RPMI7951 (cell line): ENCODE measurements at places on chromosomes 4 and X.
A peak's percentile ranks its signal among the peaks of the same experiment; 100 is the strongest.

DNA sequence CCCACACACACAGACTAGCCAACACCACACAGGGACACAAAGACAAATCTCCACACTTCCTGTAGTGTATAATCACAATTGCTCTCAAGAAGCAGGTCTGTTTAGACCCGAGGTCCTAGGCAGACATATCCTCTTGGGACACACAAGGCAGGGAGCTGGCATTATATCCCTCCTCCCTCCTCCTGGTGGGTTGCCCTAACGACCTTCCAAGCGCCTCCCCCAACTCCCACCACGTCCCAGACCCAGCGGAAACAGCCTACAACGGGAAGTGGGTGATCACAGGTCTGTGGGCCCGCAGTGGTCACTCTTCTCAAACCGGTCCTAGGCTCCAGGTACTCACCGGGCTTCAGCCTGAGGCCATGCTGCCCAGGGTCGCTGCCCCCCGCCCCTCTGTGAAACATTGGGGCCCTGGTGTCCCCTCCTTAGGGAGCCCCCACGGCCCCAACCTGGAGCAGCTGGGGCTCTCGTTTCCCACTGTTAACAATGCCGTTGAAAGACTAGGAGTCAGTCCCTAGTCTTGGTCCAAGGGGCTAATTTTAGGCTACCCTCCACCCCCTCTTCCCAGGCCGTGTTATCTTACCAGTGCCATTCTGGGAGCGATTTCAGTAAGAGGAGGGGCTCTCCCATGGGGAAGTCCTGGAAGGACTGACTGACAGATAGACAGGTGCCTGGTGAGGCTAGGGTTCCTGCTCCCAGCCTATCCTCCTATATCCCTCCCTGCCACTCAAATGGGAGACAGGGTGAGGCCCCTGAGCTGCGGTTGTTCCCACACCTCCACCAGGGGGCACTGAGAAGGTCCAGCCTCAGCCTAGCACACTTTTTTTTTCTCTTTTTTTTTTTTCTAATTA lies at the start of gene ASB12:
Gene ASB12 (minus strand): TSS at position 485 of the 848 bp plus-strand sequence. CDS start 4,957 bp downstream, outside the sequence.
- DNase-seq, result no peak

DNA sequence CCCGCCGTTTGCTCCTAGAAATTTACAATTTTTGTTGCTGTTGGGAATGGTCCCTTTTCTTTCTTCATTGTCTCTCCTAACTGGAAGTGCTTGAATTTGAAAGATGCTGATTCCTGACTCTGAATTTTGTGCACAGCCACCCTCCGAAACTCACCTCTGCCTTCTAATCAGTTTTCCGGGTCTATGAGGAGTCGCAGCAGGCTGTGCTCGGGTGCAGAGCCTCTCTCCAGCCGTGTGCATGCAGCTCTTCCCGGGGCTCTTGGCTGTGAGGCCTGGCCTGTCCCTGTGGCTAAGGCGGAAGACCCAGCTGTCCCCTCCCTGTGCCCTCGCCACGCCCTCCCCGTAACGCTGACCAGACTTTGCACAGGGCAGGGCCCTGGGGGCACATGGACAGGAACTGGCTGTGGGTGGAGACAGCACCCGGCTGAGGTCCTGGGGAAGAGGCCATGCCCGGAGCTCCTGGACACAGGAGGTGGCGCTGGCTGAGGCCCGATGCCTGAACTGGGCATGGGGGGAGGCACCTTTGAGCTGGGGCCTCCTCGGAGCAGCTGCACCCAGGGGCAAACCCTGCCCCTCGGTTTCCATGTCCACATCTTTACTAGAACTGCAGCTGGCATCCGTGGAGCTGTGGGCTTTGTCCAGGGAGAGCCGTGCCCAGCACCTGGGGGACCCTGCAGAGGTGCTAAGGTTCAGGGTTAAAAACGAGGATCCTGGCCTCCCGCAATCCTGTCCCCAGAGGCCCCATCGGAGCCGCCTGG lies 32.6 kb upstream of the SPON2 start:
- DNase-seq, result peak; percentile 67

DNA sequence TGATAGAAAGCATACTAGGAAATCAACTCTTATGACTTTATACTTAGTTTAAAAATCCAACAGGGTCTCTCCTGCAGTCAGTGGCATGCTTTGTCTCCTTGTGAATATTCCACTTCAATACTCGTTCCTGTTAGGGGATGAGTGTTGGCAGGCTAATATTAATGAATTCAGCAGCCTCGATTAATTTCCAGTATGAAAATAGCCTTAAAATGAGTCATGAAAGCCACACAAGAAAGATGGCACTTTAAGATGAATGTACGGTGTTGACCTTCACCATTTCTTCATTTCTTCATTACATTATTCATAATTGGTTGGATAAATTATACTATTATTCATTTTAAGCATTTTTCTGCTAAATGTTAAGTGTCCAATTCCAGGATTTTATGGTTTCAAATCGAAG lies 29.2 kb downstream of the GABRB1 start:
- no peak for DNase-seq

DNA sequence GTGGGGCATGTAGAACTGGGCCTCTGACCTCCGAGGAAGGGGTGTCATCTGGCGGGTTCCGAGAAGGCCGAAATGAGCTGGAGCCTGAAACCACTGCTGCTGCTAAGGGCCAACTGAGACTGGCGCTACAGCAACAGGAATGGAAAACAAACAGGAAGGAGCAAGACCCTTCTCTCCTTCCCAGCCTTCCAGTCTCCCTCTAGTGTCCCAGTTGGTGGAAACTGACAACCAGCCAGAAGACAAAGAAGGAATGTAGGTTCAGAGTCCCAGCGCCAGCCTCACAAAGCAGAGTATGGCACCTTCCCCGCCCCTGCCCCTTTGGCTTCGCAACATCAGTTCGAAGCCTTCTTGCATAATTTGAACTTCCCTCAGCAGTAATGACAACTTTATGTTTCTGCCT lies 24.4 kb upstream of the PDZD4 start:
- no peak for DNase-seq

DNA sequence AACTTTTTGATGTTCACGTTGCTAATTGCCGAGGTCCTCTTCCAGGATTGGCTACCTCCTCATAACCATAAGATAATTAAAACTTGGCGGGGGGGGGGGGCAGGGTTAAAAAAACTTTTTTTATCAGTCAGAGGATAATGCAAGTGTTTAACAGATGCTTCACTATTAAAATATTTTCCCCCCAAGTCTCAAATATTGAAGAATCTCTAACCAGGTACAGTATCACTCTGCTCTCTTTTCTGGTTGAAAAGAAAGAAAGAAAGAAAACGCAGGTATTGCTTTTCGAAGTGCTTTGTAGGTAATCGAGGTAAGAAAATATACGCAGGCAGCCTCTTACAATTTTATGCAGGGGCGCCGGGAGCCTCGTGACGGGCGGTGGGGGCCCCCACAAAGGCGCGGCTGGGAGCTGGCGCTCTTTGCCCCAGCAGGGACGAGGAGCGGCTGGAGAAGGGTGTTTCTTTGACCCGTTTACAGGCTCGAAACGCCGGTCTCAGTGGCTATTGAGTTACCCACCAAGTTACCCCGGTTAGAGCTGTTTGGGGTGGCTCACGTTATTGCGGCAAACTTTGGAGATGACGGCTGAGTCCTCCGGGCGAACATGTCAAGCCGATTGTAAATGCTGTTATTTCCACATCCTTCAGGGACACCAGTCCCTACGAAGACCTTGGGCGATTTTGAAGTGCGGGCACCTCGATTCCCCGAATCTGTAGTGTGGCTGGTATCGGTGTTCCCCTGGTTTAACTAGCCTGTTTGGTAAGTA lies 477 bp upstream of the HAND2 start:
- no peak for DNase-seq

GRCh38 chr4:54509057-54509456 lies 148.7 kb upstream of the KIT start:
- DNase-seq, result no peak

GRCh38 chr4:163003979-163004378 lies 162.7 kb downstream of the NAF1 start:
- DNase-seq, result no peak

- no peak for DNase-seq
These were observed 250.9 kb downstream of the TENM3 start for GRCh38 chr4:182494103-182494502.

- no peak for DNase-seq
These were observed 160.8 kb downstream of the NAA11 start for GRCh38 chr4:79164907-79165610.

DNA sequence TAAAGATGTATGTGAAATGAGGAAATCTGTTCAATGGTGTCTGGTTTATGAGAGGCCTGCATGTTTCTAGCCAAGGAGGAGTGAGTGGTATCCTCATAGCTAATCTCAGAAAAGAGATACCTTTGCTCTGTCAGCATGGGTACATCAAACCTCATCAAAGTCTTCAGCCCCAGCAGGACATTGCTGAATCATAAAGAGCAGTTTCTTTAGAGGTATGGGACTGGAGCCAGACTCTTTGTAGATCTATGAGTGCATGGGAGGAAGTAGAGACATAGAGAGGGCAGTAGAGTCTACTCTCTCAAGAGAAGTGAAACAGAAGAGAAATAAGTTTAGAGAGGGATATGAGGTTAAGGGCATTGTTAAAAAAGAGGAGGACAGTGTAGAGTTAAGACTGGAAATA lies 1950.9 kb downstream of the ARAP2 start:
- peak; percentile 4 for DNase-seq

GRCh38 chr4:80103629-80104028 lies 30.6 kb upstream of the ANTXR2 start:
- DNase-seq, result no peak

- DNase-seq, result no peak
These were observed 66.5 kb downstream of the CHIC2 start for GRCh38 chr4:53997898-53998297.

DNA sequence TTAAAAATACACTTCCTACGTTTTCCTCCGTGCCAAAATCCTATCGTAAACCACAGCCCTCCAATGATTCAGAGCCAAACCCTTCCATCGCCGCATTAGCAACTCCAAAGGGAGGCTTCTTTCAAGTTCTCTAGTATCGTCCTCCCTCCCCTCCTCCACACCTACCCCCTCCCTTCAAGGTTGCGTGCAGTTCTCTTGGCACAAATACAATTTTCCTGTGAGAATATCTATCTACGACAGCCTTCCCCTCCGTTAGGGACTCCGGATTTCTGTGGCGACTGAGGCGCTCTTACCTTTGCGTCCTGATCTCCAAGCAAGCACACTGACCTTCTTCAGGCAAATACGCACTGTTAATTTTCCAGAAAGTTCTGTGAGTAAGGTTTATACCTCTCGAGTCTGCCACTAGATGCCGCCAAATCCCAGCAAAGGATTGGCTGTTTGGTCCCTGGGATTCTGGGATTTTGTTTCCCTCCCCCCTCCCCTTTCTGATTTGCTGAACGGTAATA lies 1.2 kb upstream of the MORF4L2 start:
- DNase-seq, result peak; percentile 70

DNA sequence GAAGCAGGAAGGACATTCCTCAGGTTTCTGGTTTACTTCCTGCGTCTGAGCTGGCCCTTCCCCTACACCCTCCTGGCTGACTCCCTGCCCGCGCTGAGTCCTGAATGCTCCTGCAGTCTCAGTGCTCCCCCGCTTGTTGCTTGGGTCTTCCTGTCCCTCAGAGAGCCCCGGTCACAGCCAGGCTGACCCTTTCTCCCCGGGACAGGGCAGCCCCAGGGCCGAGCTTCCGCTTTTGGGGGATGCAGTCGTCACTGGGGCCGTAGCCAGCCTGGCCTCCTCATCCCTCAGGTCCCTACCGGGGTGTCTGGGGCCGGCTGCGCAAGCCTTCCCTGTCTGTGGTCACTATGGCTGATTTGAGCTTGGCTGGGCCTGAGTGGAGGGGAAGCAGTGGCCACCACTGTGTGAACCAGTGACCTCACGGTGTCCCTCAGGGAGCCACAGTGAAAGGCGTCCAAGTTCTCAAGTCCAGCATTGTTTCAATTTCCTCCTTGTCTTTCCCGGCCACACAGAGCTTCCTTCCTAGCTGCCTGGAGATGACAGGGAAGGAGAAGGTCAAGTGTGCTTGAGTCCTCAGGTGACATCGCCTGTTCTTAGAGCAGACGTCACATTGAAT lies 34.1 kb upstream of the ASMTL start:
- DNase-seq, result peak; percentile 50

DNA sequence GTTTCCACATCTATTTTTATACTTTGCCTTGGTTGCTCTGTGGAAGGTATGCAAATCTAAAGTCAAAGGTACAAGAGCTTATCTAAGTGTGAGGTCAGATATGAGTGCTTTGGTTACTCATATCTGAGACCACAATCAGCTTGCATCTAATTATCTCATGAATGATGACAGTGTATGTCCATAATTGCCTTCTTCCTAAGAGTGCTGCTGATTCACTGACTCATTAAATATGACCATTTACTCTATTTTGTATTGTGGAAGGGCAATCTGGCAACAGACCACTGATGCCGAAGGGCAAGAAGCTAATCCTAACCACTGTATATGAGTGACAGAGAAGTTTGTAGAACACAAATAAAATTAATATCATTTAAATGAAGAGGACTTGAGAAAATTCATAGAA lies 1190.2 kb upstream of the AGA start:
- DNase-seq, result peak; percentile 45

GRCh38 chrX:149398027-149398426 lies 107.1 kb downstream of the IDS start:
- no peak for DNase-seq

DNA sequence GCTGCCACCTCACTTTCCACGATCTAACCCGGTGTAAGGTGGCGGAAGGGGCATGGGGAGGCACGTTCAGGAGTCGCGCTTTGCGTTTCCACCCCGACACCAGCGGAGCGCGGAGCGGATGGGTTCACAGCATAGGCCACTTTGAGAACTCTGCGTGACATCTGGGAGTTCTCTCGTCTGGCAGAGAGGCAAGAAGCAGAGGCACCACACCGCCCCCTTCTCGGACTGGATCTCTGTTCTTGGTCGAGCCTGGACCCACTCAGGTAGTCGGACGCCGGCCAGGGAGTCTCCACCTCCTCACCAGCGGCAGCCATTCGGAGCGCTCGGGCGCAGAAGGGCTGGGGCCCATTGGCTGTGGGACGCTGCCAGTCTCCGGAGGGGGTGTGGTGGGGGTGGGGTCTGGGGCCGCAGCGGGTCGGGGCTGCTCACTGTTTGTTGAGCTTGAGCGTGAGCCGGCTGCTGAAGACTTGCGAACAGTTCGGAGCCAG lies at the start of gene DACH2:
Gene DACH2 (plus strand): TSS at position 428 of the 488 bp plus-strand sequence.
- peak; percentile 5 for DNase-seq

DNA sequence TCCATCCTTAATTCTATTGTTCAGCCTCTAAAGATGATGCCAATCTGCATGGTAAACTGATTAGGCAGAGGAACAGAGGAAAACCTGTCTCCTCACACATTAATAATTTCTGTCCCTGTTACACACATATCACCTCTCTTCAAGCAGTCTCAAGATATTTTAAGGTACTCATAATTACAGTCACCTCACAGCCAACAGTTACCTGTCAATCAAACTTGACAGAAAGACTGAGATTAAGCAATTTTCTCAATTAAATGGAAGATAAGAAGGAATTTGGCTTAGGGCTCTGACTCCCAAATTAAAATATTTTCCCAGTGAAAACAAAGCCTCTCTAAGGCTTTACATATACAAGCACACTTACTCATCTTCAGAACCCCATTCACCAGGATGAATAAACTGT lies 85.2 kb downstream of the MAPK10 start:
- no peak for DNase-seq

GRCh38 chrX:20452487-20452886 lies 185.8 kb upstream of the RPS6KA3 start:
- no peak for DNase-seq

DNA sequence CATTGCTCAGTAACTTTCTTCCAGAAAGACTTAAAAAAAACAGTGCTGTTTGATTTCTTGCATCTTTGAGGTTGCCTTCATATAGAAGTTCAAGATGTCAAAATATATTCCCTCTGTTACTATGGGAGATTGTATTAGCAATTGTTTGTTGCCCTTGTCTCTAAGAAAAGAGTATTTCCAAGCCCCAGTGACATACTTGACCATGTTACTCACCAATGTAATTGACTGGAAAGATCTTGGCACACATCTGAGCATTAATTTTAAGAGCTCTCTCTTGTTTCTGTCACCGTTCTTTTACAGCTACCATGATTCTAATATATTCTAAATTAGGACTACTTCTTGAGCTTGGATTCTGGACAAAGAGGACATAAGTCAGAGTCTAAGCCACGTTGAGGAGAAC lies 902.7 kb upstream of the EPHA5 start:
- peak; percentile 91 for DNase-seq
